ENCODE measurements at places on chromosomes 1 and 21. TPM values are rescaled to one million over a fixed set of nuclear protein-coding genes. Genes with fewer than 3 reads are reported as not detected.

LCA5L gene
- not detected for total RNA-seq

- DNase-seq = no peak
Measured at GRCh38 chr1:2498648-2499047, 22.6 kb downstream of the PLCH2 start.

ARPC5 gene
- total RNA-seq = 48.3 TPM

ERICH3 gene
- total RNA-seq = not detected
